ENCODE measurements at places on chromosomes 12 and 14.

- DNase-seq = no peak
Observed at GRCh38 chr14:103085106-103086091, 1.4 kb downstream of the LBHD2 start.

DNA sequence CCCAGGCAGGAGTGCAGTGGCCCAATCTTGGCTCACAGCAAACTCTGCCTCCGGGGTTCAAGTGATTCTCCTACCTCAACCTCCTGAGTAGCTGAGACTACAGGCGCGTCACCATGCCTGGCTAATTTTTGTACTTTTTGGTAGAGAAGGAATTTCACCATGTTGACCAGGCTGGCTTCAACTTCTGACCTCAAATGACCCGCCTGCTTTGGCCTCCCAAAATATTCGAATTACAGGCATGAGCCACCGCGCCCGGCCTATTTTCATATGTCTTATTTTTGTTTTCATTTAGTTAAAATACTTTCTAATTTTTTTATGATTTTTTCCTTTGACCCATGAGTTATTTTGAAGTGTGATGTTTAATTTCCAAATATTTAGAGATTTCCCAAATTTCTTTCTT lies 143.6 kb upstream of the VRK1 start:
- no peak for DNase-seq

GRCh38 chr14:23523229-23524016 lies 28.1 kb downstream of the ZFHX2 start:
- DNase-seq = no peak

GRCh38 chr14:24392325-24393091 lies 6.3 kb upstream of the NYNRIN start:
- no peak for DNase-seq

DNA sequence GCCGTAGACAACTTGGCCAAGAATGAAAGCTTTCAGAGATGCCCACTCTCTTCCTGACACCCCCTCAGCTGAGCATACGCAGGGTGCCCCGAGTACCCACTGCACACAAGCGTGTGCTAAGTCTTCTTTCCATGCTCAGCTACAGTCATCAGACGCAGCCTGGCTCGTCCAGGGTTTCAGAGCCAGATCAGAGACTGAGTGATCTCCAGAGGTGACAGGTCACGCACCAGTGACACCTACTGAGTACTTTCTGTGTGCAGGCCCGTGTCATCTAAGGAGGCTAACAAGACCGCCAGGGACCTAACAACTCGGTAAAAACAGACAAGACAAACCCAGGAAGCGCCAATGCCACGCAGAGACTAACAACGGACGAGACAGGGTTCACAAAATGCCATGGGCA lies 25.1 kb downstream of the STX2 start:
- DNase-seq = no peak

- no peak for DNase-seq
Observed at GRCh38 chr14:23071921-23072539, 14.7 kb upstream of the CDH24 start.

DNA sequence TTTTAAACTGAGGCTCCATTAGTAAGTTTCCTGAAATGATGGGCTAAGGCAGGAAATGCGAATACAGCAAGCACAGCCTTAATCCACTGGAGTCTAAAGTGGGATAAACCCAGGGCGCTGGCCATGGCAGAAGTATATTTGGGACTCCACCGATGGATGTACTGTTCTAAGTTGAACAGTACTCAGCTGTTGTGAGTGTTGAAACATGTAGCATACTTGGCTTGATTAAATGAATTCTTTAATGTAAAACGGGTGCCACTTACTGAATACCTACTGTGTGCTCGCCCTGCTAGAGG lies 996 bp downstream of the SSPN start:
- no peak for DNase-seq

DNA sequence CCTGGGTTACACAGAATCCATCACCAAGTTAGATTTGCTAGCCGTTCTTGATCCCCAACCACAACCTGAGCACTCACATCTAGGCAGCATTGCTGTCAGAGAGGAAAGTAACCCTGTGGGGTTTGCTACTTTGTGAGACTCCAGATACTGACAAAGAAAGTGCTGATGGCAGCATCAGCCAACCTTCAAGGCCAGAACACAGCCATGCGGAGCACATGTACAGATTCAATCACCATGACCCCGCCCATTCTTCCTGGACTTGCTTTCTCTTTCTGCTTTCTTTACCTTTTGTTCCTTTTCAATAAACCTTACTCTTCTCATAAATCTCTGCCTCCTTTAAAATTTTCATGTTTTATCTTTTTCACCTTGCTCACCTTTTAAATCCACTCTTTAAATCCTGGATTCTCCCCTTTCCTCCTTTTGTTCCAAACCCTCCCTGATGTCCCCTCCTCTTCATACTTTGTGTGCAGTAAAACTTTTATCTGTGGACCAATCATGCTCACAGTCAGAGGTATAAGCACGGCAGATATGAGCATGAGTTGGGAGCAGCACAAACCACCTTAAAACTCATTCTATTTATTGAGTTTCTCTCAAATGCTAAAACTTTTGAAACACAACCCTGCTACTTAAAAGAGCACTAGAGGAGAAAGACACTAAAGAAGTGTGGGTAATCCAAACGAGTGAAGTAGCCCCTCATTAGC lies 21.9 kb upstream of the CERS5 start:
- peak; percentile 5 for DNase-seq

DNA sequence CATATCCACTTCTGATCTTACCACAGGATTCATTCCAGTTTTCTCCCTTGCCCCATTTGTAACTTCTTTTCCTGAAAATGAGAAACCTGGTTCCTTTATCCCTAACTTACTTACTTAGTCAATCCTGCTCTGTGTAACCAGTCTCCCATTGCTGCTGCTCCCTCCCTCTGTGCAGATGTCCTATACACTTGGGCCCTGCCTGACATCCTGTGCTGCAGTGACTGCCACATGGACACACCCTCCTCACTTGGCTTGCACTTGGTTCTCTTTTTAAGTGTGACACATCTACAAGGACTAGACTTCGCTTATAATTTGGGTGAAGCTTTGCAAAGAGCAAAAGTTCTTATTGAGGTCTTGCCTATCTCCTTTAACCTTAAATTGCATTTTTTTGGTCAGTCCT lies 51.4 kb downstream of the FGD4 start:
- DNase-seq = no peak

GRCh38 chr12:66103016-66103913 lies 27.3 kb downstream of the LLPH start:
- DNase-seq = no peak

- no peak for DNase-seq
Observed at GRCh38 chr12:38653650-38654049, 251.7 kb downstream of the CPNE8 start.

DNA sequence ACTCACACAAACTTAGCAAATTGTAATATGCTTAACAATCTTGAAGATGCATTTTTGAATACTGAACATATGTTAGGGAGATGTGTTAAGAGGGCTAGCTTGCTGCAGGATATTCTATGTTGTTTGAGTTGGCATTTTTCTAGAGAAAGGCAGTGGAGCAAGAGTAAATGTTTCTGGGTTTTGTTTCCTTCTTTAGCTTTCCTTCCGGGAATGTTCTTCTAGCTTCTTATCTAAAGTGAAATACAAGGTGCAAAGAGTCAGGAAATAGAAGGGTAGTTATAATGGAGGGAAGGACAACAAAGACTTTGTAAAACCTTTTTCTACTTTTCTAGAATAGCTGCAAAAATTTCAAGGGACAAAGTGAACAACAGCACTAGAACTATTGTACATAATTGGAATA lies 77.6 kb upstream of the KCNH3 start:
- DNase-seq = no peak

DNA sequence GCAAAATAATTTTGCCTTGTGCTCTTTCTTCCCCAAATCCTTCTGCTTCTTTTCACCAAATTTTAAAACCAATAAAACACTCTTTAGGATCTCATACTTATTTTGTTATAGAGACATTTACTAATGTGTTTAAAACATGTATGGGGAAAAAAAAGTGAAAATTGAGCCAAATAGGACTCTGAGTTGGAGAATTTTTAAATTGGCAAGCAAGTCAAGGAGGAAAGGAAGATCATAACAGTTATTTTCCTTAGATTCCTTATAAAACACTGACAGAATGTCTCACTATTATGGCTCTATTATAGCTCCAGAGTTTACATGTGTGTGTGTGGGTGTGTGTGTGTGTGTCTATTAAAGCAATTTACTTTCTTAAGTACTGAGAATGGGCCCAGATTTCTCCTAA lies 220.5 kb downstream of the SLC6A15 start:
- DNase-seq = no peak

DNA sequence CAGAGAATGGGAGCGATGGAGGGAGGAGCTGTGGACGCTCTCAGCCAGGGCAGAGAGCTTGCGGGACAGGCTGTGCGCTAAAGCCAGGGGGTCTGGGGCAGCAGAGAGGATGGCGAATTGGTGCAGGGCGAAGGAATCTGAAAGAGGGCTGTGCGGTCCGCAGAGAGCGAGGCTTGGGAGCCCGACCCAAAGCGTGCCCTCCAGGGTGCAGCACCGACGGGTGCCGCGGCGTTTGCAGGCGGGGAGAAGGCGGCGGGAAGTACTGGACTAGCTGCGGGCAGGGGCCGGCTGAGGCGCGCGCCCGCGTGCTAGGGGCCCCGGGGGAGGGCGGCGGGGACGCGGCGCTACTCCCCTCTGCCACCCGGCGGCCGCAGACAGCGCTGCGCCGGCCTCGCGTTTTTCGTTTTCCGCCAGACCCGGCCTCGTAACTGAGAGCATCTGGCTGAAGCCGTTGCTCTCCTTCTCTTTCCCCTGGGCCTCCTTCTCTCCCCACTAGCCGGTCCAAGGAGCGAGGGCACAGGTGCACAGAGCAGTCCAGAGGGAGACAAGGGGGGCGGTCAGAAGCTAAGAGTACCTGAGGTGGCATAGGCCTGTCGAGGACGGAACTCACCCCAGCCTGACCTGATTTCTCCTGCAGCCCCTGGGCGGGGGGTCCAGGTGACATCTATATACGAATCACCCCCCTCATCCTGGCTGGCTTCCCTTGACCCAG lies 24.9 kb downstream of the SLC6A12 start:
- no peak for DNase-seq

DNA sequence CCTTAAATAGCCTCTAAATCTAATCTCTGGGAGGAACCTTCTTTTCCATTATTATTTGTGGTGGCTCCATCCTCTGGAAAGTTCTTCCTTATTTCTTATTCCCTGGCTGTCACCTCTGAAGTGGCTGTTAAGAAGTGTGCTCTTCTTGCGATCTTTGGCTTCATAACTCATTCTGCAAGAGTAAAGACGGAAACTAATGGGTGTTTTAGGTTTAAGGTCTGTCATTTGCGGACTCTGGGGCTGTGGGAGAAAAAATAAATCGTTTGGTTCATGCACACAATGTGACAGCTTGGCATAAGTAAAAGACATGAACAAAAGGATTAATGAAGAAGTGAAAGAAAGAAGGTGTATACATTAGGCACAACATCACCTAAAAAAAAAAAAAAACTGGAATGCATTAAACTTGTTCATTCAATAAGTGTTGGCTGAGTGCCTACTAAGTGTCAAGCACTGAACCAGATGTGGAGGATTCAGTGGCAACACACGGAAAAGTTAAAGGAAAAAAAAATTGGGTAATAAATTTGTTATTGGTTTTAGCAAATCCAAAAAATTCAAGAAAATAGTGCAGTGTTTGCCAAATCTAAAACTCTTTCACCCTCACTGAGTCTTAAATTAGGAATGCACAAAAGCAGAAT lies 99.5 kb downstream of the ERGIC2 start:
- no peak for DNase-seq

- no peak for DNase-seq
Observed at GRCh38 chr14:73759183-73759713, 45.1 kb upstream of the PNMA1 start.

GRCh38 chr14:102097441-102098135 lies 10.7 kb upstream of the HSP90AA1 start:
- no peak for DNase-seq

- DNase-seq = no peak
Observed at GRCh38 chr14:22280497-22281316, 308.3 kb downstream of the DAD1 start.

GRCh38 chr14:44531658-44532057 lies 24.6 kb upstream of the FSCB start:
- DNase-seq = no peak

GRCh38 chr12:113235976-113236375 lies 14.7 kb downstream of the TPCN1 start:
- DNase-seq = no peak

DNA sequence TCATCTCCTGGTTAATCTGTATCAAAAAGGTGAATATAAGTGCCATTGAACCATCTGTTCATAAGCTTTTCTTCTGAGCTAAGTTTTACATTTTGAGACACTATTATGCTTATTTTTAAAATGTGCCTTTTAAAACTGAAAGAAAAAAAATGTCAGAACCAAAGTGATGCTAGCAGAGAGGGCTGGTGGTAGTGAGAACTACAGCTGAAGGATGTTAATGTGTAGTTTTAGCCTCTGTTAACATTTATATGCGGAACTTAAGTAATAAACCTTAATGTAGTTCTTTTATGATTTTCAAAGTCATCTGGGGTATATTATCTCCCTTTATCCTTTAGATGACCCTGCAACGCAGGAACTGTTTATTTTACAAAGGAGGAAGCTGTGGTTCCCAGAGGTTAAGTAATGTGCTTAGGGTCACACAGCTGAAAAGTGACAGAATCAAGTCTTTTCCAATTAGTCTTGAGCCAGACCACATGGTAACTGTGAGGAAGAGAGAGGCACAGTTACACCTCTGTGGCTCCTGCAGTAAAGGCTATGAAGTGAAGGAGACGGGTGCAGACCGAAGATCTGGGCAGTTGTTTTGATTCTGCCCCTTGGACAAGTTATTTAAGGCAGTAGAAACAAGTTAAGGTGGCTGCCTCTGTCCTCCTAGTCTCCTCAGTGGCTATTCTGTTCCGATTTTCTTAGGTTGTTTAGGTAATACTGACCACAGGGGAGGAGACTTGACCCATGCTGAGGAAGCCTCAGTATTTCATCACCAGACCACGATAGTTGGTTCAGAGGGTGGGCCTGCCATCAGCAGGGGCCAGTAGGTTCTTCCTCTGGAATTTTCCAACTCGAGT lies 23.9 kb downstream of the GNG2 start:
- no peak for DNase-seq

DNA sequence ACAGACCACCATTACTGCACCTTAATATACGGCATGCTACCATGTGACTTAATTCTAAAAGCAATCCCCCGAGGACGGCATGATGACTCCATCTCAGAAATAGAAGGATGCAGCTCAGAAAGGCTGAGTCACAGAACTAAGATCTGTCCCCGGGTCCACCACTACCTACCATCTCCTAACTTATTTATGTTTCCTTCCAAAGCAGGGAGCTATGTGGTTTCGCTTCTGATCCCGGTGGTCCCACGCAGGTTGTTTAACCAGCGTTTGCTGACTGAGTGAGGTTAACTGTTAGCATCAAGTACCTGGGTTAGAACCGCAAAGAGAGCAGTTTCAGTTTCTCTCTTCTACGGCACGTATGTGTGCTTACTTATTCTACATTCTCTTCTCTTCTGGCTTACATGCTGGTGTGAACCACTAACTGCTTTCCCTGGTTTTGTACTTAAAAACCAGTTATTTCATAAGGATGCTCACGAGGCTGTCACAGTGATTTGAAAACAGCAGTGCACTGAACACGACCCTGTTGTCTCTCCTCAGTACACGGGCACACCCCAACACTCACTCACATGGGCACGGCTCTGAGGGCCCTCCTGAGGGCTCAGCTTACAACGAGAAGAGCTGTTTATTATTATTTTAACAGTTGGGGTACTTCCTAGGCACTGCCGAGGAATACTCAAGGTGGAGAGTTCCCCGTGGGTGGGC lies 66.7 kb downstream of the CCDC88C start:
- peak; percentile 63 for DNase-seq
